Naive thymus-derived CD8-positive, alpha-beta T cell (primary cell): ENCODE measurements at places on chromosomes 16 and 17. TPM values are rescaled to one million over a fixed set of nuclear protein-coding genes. Genes with fewer than 3 reads are reported as not detected.

DNA sequence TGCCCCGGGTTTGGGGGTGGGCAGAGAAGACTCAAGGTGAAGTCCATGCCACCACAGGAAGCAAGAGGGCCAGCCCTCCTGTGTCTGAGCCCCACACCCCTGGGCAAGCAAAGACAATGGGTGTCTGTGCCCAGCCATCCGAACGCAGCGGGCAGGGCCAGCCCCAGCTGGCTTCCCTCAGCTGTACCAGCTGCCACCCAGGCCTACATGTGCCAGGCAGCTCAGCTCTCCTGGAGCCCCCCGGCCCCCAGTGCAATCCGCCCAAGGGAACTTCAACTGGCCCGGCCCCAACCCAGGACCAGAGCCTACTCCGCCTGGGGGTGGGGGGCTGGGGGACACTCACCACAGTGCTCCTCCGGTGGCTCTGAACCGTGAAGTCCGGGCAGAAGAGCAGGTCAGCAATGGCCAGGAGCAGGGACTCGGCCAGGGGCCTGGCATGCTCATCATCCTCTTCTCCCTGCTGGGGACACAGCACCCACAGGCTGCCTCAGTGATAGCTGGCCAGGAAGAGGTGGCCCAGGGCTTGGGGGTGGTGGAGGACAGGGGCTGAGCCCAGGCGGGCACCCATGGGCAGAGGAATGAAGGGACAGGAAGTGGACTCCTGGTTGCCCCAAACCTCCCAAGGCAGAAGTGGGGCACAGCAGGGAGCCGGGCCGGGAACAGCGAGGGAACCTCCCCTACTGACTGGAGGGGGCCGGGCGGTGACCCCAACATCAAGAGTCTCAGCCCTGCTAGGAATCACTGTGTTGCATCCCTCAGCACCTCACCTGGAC, 9.8 kb downstream of the HID1 start:
- H3K27me3 ChIP-seq, result no peaks in the 10 kb centered on the region
- H3K36me3 ChIP-seq, result no peaks in the 10 kb centered on the region
- H3K27ac ChIP-seq, result no peak overlapping the region
- H3K4me1 ChIP-seq, result peaks cover 3% of the 10 kb centered on the region
- DNase-seq, result no peak
- no peak overlapping the region for H3K4me3 ChIP-seq

Gene C17orf67
- polyA plus RNA-seq, result 1.5 TPM

GRCh38 chr16:83926726-83927397, 26.2 kb upstream of the OSGIN1 start:
- H3K4me1 ChIP-seq, result peaks cover 3% of the 10 kb centered on the region
- no peaks in the 10 kb centered on the region for H3K36me3 ChIP-seq
- no peaks in the 10 kb centered on the region for H3K27me3 ChIP-seq

- no peaks in the 10 kb centered on the region for H3K27me3 ChIP-seq
- peaks cover 55% of the 10 kb centered on the region for H3K4me1 ChIP-seq
- H3K36me3 ChIP-seq, result no peaks in the 10 kb centered on the region
- H3K4me3 ChIP-seq, result no peak overlapping the region
- no peak overlapping the region for H3K27ac ChIP-seq
- no peak for DNase-seq
These were observed 4.8 kb downstream of the XYLT2 start for GRCh38 chr17:50350733-50351132.
